ENCODE measurements at places on chromosomes 4 and X.

DNA sequence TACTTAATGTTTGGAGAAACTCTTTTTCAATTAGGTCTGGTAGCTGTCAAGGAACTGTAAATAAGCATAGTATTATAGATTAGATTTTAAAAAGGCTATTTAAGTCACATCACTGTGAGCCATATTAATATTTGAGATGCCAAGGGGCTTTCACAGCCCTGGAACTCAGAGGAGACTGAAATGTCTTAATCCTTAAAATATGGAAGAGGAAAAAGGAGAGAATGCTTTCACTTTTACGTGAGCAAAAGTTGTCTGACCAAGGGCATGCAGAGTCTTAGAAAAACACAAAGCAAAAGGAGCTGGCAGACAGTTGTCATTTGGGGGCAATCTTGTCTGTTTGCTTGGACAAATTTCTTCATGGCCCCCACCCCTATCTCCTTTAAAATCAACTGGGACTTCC lies 253.2 kb upstream of the IGFBP7 start:
- DNase-seq = no peak

DNA sequence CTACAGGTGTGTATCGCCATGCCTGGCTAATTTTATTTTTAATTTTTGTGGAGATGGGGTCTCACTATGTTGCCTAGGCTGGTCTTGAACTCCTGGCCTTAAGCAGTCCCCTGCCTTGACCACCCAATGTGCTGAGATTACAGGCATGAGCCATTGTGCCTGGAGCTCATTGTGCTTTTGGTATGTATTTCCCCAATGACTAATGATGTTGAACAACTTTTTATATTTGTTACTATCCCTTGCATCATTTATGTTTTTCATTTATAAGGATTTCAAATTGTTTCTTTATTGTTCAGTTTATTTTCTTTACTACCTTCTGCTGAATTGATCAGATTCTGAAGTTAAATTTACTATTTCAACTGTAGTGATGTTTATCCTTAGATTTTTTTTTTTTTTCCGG lies 199.7 kb downstream of the CEP135 start:
- DNase-seq = no peak

DNA sequence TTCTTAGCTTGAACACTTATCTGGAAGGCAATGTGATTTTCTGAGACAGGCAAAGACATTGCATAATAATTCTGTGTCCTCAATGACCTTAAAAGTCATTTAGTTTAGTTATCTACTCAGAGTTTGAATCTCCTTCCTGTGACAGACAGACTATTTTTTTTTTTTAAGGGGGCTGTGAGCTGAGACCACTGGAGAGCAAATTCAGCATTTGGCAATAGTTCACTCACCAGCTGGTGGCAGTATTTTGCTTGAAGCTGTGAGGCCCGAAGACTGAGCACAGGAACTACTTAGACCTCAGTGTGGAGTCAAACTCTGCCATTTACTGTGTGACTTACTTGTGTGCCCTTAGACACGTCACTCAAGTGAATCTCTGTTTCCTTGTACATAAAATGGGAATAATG lies 22.9 kb upstream of the CPE start:
- DNase-seq = no peak

DNA sequence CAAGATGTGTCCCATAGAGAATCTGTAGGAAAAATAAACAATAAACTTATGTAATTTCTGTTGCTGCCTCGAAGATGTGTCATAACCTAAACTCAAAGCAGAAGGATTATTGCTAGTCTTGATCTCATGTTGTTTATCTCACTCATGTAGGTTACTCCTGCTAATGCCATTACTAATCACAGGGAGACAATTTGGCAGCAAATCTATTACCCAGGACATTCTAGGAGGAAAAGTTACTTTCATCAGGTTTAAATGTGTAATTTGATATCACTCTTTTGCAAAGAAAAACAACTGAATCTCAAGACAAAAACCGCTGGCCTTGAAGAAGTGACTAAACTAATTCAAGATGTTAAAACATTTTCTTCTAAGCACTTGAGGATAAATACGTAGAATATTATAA lies 34.0 kb downstream of the LDOC1 start:
- DNase-seq = no peak

DNA sequence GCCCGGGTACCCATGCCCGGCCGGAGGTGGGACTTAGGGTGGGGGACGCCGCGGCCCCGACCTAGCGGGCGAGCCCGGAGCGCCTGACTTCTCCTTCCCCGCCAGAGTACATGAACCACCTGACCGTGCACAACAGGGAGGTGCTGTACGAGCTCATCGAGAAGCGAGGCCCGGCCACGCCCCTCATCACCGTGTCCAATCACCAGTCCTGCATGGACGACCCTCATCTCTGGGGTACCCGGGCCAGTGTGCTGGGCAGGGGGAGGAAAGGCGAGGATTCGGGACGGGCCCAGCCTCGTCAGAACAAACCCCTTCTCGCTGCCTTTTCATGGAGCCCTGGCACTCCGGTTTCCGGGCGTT lies 622 bp downstream of the TAFAZZIN start:
- DNase-seq = no peak

GRCh38 chr4:138053641-138054301 lies 188.4 kb downstream of the SLC7A11 start:
- no peak for DNase-seq

Data from activated CD4-positive, CD25-positive, alpha-beta regulatory T cell (primary cell).